Activated naive CD8-positive, alpha-beta T cell treated with anti-CD3 and anti-CD28 coated beads for 36 hours (primary cell): ENCODE measurements at places on chromosomes 16 and 17. TPM values are rescaled to one million over a fixed set of nuclear protein-coding genes. Genes with fewer than 3 reads are reported as not detected.

DNA sequence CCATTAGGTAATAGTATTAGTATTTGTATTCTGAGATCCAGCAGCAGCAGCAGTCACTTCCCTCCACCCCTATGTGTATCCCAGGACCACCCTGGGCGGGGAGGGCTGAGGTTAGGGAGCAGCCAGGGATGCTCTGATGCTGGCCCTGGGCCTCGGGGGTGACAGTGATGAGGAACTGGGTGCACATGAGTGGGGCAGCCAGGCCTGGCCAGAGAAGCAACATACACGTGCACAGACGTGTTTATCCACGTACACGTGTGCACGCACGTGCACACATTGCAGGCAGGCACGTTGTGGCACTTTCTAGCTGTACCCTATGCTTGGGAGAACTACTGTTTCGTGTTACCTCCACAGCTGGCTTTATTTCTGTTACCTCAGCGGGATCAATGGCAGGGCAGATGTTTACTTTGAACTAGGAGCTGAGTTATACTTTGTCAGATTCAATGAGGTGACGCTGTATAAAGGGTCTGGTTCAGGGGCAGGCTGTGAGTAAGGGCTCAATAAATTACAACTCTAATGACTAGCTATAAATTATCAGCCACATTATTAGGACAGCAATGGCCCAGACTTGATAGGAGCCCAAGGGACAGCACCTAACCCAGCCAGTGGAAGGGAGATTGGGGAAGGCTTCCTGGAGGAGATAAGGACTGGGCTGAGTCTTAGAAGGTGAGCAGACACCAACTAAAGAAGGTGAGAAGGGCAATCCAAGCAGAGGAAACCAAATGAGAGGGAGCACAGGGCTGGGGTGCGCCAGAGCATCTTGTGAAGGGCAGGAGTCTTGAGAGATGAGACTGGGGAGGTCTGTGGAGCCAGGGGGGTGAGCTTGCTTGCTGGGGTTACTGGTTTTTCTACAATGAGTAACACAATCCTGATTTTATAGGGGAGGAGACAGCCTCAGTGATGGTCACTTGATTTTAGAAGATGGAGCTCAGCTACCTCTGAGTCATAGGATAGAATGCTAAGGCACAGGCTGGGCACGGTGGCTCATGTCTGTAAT is 22.4 kb upstream of the CA4 start:
- DNase-seq, result no peak

DNA sequence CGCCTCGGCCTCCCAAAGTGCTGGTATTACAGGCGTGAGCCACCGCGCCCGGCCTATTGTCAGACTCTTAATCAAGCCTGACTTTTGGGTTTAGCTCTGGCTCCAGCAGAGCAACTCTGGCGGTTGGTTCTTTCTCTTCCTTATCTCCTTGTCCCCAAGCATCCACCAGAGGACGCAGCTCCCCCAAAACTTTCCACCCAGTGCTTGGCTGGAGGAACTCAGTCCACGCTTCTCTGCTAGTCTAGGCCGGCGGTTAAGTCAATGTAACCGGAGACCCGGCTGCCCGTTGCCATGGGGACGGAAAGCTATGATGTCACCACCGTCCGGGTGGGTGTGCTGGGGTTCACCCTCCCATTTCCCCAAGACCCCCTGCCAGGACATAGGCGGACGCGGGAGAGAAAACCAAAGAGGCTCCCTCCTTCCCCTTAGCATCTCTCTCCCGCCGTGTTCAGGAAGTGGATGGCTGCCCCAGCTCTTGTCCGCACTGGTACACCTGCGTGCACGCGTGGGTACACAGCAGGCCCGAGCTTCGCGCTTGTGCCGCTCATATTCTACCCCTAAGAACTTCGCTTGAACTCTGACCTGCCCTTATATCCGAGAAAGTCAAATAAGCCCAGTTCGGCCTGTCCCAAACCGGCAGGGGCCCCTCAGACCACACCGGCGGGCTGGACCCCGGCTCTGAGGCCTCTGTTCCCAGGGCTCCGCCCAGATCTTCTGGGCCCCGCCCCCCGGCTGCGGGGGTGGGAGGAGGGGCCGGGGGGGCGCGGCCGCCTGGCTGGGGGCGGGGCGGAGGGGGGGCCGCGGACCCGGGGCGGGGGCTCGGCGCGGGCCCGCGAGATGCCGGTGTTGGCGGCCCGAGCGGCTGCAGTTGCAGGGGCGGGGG is at the start of gene RND2:
TSS of gene RND2 (plus strand) at position 825 of the 883 bp plus-strand sequence. CDS start 117 bp downstream, outside the sequence.
- DNase-seq, result peak; percentile 85

DNA sequence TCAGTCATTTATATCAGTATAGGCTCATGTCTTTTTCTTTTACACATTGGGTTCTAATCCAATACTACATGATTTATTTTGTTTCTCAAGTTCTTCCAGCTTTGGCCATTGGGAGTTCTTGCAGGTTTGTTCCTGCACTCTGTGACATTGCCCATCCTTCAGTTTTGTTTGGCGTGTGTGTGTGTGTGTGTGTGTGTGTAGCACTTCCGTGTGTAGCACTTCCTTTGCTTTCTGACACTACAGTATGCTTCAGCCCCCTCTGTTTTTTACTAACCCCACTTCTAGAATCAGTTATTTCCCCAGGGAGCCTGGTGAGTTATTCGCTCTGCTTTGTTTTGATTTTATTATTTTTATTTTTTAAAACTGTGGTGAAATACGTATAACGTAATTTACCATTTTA is 75.6 kb upstream of the LGALS9 start:
- no peak for DNase-seq

DNA sequence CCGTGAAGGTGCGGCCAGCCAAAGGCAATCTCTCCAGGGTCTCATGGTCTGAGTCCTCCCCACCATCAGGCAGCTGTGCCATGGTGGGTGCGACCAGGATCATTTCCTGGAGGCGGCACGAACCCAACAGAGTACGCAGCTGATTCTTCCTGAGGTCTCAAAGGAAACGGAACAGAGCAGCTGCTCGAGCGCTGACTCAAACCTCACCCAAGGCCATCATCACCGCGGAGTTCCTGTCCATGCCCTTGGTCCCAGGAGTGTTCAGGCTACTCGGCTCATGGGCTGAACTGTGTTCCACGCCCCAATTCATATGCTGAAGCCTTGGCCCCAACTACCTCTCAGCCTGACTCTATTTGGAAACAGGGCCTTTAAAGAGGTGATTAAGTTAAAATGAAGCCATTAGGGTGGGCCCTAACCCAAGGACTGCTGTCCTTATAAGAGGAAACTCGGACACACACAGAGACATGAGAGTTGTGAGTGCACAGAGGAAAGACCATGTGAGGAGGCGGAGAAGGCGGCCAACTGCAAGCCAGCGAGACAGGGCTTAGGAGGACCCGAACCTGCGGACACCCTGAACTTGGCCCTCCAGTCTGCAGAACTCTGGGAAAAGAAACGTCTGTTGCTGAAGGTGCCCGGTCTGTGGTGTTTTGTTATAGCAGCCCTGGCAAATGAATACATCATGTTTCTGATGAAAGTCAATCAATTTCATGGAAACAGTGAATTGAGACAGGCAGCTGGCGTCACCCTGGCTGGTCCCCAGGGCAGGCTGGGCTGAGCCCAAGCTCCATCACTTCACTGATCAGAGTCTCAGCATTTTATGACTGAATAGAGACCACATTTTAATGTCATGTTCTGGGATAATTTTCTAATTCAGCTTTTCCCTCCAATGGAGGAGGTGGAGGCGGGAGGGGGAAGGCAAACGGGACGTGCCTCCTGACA is 13.7 kb downstream of the MXRA7 start:
- DNase-seq, result no peak

DNA sequence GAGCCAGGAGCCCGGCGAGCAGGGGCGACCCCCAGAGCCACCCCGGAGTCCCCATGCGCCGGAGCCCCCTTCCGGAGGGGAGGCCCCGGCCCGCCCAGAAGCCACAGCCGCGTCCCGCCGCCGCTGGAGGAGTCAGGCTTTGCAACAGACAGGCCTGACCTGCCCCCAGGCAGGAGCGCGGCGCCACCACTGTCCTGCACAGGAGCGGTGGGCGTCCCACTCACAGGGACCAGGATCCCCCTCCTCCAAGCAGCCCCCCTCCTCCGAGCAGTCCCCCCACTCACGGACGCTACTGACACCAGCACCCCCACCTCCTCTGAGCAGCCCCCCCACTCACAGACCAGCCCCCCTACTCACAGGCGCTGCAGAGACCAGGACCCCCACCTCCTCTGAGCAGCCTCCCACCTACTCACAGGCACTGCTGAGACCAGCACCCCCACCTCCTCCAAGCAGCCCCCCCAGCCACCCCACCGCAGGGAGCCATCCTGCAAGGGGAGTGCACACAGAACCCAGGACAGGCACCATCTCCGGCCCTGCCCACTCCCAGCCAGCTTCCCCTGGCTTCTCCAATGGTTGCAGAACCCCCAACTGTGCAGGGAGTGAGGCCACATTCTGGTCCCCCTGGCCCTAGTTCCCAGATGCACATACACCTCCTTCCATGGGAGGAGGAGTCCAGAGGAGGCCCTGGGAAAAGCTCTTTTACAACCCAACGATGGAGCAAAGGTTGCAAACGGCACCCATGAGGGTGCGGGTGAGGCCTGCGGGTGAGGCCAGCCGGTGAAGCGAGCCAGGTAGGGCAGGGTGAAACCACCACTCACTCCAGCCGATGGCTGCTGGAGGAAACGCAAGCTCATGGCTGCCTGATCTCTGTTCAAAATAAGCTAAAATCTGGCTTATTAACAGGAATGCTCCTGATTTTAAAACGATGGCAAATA is 69.9 kb downstream of the ABR start:
- DNase-seq, result peak; percentile 64

GRCh38 chr17:5624211-5624610 is 39.9 kb upstream of the NLRP1 start:
- no peak for DNase-seq

- no peak for DNase-seq
Observed at GRCh38 chr16:88401604-88402246, 19.0 kb downstream of the ZNF469 start.

- no peak for DNase-seq
Observed at GRCh38 chr17:34169496-34169895, 85.6 kb upstream of the CCL2 start.

DNA sequence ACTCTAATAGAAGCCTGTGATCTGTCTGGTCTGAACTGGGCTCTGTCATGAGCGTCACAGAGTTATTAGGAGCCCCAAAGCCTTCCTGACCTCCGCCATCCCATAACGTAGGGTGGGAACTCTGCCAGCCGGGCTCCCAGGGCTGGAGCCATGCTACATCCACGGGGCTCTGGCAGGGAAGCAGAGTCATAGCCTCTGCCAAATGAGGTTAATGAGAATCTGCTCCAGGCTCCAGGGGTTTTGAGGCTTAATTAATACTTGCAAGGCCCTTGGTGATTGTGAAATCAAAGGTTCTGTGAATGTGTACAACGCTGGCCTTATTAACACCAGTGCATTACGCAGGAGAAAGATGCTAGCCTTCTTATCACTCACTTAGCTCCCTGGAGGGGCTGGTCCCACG is 42.4 kb upstream of the ZFP90 start:
- DNase-seq, result no peak

GRCh38 chr17:31488264-31488981 is 96.9 kb downstream of the RAB11FIP4 start:
- DNase-seq, result peak; percentile 34

DNA sequence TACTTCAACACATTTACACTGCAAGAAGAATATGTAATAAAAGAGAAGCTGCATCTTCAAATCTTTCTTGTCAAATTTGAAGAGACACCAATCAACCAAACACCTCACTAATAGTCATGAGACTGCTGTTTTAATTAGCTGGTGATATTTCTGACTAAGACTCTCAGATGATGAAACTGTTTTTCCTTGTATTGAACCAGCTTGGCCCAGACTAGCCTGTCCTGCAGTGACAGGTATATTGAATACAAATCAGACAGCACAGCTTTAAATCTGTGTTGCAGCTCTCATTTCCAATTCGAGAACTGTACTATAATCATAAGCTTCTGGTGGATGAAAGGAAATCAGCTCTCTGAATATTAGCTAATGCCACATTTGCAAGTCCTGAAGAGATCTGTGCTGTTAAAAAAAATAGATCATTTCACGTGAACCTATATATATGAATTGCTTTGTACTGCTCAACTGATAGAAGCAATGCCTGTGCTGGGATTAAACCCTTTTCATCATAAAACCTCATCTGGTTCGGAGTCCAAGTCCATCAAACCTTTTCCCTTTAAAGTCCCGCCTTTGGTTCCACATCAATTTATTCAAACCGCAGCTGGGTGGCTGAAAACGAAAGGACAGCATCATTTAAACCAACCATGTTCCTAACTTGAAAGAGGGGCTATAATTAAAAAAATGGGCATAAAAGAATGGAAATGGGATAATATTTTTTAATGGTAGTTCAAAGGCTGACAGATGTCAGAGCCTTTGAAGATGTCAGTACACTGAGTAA is 306.2 kb downstream of the CEP112 start:
- no peak for DNase-seq

DNA sequence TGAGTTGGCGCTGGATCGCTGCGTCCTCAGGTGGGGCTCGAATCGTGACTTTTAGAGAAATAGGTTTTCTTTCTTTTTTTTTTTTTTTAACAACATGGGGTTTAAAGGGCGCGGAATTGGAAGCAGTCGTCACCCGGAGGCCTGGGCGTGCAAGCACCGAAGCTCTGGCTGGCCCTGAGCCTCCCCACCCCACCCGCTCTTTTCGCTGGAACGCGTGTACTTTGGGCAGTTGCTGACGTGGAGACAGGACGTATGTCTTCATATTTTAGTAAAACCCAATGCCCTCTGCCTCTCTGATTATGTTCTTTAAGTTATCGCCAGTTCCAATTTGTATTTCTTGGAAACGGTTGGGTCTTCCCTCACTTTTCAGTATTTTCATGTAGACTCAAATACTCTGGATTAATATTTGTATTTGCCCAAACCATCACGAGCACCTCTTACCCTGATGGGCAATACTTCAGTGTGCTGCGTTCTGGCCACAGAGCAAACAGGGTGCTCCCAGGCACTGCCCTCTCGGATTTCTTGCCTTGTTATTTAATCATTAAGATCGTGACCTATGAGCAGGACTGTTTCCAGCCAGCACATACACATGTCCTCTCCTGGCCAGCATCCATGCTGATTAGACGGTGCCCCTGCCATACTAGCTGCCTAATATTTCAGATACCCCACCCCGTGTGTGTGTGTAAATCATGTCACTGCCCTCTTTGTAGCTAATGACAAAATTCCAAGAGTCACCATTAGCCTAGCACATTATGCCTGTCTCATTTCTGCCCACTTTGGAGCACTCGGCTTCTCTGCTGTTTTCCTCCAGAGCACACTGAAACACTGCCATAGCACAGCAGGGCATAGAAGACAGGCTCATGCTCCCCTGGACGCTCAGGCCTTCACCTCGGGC is 805 bp upstream of the C16orf95 start:
- DNase-seq, result peak; percentile 48

- DNase-seq, result no peak
Observed at GRCh38 chr17:13776027-13776551, 174.4 kb upstream of the HS3ST3A1 start.

- no peak for DNase-seq
Observed at GRCh38 chr16:69706256-69706974, 19.9 kb downstream of the NQO1 start.

NQO1 gene
- 11.3 TPM for total RNA-seq

EPX gene
- total RNA-seq, result not detected

RASL10B gene
- 2.5 TPM for total RNA-seq

SLC7A5 gene
- total RNA-seq, result 301 TPM

PLLP gene
- total RNA-seq, result 0.34 TPM
